ENCODE measurements at places on chromosomes 3 and 15. TPM values are rescaled to one million over a fixed set of nuclear protein-coding genes. Genes with fewer than 3 reads are reported as not detected.

ZNF860 gene
- 0.26 TPM for total RNA-seq

RAB6B gene
- 1.5 TPM for total RNA-seq

LMAN1L gene
- total RNA-seq, result not detected

CHDH gene
- total RNA-seq, result 1.8 TPM

CD276 gene
- 36.3 TPM for total RNA-seq

FOXB1 gene
- total RNA-seq, result not detected

TCTA gene
- total RNA-seq, result 22.9 TPM

ACTRT3 gene
- total RNA-seq, result 0.58 TPM

SCN11A gene
- total RNA-seq, result not detected

CYP8B1 gene
- total RNA-seq, result not detected

ZNF80 gene
- not detected for total RNA-seq

ADGRG7 gene
- total RNA-seq, result 0.70 TPM

MED12L gene
- 0.51 TPM for total RNA-seq

DNA sequence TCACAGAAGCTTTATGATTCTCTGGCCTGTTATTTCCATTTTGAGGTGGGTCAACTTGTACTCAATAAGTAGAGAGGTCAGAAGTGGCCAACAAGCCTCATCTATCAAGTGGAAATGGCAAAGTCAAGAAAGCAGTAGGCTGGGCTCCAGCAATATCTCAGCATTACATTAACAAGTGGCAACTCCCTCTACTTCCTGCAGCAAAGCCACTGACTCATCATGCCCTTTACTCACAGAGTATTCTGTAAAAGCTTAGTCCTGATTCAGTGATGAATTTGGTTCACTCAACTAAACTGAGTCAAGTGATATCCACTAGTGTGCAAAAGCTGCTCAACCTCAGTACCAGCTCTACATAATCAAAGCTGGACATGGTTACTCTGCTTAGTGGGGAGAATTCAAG is 954.6 kb downstream of the EPHA3 start:
- DNase-seq, result no peak

GRCh38 chr15:78007964-78008886 is 69.3 kb downstream of the TBC1D2B start:
- peak; percentile 85 for DNase-seq

- DNase-seq, result no peak
Measured at GRCh38 chr3:153752405-153753027, 368.7 kb upstream of the ARHGEF26 start.

GRCh38 chr3:112627919-112628466 is 12.9 kb downstream of the CCDC80 start:
- no peak for DNase-seq

DNA sequence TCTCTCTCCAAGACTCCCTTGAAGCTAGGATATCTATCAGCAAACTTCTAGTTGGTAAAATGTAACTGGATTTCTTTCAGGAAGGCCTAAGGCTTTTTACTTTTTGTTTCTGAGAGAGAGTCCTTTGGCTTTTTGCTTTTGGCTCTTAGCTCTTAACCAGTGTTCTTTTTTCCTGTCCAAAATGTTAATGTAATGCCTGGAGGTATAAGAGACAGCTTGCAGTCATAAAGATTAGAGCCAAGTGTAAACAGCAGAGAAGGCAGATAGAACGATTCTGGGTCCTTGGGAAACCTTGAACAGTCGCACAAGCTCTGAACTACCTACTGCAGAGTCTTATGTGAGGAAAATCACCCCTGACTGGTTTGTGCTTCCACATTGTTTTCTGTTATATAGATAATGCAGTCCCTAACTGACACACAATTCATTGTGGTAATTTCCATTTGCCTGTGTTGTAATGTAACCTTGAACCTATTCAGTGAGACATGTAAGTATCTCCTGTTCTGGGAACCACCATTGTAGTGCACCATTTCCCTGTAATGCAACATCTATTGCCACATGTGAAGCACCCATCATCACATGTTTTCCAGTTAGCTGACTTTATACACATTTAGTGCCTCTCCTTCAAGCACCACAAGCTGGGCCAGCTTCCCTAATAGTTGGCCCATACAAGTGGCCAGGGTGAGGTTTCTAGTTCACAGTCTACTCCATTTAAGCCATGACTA is 1311.9 kb downstream of the ROBO1 start:
- no peak for DNase-seq

- no peak for DNase-seq
Measured at GRCh38 chr3:11757441-11757875, 89.2 kb downstream of the TAMM41 start.

DNA sequence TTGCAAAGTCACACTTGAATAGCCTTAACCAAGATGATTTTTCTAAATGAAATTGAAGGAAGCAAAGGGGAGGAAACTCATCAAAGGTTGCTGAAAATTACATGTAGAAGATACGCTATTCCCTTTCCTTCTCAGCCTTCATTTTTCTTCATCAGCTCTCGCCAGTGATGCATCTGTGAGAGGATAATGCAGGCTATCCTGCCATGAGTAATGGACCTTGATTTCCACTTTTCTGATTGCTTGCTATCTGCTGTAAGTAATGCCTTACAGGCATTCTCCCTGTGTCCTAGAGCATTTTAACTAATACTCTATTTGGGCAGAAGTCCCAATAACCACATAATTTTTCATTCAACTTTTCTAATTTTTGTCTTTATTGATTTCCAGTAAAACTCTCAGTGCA is 162.6 kb downstream of the BBX start:
- no peak for DNase-seq

DNA sequence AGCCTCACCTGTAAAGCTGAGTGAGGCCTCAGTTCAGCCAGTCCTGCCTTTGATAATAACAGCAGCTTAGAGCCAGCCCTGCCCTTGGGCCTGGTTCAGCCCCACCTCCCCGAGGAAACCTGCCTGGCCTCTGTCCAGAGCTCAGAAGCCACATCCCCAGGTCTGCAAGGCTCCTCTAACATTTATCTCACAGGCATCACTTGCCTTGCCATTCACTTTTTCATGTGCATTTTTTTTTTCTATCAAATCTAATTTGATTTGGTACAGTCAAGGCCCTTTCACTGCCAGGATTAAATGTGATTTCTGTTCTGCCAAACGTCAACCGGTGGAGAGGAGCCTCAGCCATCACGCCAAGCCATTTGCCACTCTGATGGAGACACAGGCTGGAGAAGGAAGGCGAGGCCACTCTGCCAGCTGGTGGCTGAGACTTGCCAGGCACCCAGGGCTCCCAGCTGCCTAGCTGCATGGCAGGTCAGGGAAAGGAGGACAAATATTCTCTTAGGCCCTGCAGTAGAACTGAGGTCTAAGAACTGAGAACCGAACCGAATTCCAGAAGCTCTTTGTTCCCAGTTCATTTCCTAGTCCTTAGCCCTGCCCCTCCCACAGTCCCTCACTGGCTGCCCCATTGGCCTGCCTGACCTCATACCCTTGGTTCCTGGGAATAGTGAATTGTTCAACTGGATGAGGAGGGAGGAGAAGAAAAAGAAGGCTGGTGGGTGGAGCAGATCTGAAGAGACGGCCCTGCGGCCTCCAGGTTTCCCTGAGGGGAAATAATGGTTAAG is 76.4 kb downstream of the SPSB4 start:
- DNase-seq, result no peak

DNA sequence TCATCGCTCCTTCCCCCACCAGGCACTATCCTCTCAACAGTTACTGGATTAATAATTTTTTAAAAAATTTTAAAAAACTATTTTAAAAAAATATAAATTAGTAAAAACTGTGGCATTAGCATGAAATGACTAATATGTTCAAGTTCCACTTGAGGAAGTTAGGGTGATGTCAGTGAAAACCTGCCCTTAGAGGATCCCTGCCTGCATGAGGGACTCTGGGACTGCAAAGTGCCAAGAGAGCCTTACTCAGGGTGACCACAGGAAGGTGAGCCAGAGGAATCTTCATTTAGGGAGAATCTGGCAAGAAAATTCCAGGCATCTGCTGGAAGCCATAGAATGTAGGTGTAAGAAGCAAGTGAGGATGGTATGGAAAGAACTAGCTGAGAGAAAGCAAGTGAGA is 157.7 kb upstream of the BCL6 start:
- DNase-seq, result no peak

- DNase-seq, result no peak
Measured at GRCh38 chr3:185172086-185173049, 19.5 kb upstream of the C3orf70 start.

- DNase-seq, result no peak
Measured at GRCh38 chr3:39184968-39185285, 7.5 kb downstream of the XIRP1 start.

DNA sequence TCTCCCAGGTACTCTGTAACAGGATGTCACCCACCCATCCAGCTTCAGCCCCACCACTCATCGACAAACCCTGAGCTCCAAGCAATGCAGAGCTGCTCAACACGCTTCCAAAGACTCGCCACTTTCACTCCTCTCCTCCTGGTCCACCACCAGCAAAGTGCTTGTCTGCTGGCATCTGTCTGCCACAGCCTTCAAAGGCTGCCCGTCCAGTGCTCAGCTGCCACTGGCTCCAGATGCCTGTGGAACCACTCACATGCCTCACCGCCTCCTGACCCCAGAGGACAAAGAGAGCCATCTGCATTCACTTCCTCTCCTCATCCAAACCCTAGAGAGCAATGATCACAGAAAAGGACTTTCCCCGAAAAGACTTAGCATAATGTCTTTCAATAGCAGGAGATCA is 109.5 kb upstream of the OCA2 start:
- DNase-seq, result no peak
